ENCODE measurements at places on chromosomes 11 and 22.

GRCh38 chr11:133787379-133788141 is 57.8 kb downstream of the SPATA19 start:
- H3K27ac ChIP-seq = no peak overlapping the region
- peaks cover 30% of the 10 kb centered on the region for H3K27me3 ChIP-seq
- peak; percentile 86 for DNase-seq
- peak overlapping the region; percentile 57 for H3K4me3 ChIP-seq
- peaks cover 5% of the 10 kb centered on the region for H3K4me1 ChIP-seq
- H3K36me3 ChIP-seq = no peaks in the 10 kb centered on the region

DNA sequence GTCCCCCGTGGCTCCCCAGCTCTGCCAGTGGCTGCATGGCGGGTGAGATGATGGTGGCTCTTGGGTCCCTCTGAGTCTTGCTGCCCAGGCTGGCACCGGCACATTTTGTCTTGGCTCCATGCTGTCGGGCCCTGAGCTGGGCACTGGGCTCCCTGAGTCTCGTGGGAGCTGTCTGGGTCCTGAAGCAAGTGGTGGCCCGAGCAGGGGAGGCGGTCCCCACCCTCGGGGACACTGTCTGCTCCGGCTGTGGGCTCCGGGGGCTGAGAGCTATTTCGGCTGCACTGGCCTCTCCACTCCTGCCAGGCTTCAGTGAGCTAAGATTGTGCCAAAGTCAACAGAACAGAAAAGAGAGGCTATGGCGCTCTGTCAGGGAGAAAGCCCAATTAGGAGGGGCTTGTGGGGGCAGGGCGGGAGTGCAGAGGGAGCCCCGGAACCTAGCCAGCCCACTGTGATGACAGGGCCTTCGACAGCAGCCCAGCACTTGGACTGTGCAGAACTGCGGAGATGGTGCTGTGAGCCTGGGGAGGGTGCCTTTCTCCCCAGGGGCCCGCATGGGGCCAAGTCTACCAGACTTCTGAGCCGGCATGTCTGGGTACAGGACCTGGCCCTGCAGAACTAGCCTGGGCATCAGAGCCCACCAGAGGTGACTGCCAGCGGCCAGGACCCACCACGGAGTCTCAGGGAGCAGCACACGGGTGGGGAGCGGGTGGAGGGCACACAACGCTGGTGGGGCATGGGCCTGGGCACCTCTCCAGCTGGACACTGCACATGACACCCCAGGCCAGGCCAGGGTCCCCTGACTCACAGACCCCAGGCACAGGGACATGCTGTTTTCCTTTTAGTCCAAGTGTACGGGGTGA is 38.0 kb downstream of the RTN4R start:
- H3K27me3 ChIP-seq = no peaks in the 10 kb centered on the region
- H3K4me3 ChIP-seq = no peak overlapping the region
- DNase-seq = no peak
- H3K36me3 ChIP-seq = no peaks in the 10 kb centered on the region

- H3K36me3 ChIP-seq = no peaks in the 10 kb centered on the region
- no peaks in the 10 kb centered on the region for H3K27me3 ChIP-seq
- H3K27ac ChIP-seq = no peak overlapping the region
Observed at GRCh38 chr22:37843741-37844089, 419 bp downstream of the ANKRD54 start.

DNA sequence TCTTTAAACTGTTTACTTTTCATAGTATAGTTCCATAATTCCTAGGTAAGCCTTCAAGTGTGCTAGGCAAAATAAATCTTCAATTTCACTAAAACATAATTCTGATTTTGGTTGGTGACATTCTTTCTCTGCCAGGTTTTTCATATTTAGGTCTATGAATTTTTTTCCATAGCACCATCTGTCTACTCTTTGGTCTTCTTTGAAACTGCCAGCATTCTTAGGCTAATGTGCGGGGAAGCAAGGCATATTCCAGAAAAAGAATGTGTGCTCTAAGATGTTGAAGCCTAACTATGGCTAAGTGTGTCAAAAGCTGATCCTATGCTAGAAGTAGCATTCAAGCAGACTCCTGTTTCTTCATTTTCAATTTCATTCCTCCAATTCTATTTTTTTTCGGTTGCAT is 213.9 kb upstream of the C11orf87 start:
- H3K27ac ChIP-seq = no peak overlapping the region
- H3K4me1 ChIP-seq = no peaks in the 10 kb centered on the region
- H3K27me3 ChIP-seq = no peaks in the 10 kb centered on the region
- H3K36me3 ChIP-seq = no peaks in the 10 kb centered on the region
- no peak overlapping the region for H3K4me3 ChIP-seq

DNA sequence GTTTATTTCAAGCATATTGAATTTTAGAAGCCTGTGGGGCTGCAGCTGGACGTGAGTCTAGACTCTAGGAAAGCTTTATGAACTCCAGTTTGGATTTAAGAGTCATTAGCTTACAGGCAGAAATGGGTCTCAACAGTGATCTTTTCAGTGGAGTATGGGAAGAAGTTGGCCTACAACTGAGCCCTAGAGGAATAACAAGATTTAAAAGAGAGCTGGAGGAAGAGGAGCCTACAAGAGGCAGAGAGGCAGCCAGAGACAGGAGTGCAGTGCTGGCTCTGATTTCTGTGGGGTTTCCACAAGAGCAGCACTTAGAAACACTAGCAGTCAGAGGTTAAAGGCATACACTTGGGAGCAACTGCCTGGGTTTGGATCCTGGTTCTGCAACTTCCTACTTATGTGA is 17.9 kb downstream of the APOL5 start:
- no peaks in the 10 kb centered on the region for H3K36me3 ChIP-seq
- DNase-seq = no peak
- no peaks in the 10 kb centered on the region for H3K4me1 ChIP-seq
- no peak overlapping the region for H3K4me3 ChIP-seq
- no peak overlapping the region for H3K27ac ChIP-seq
- no peaks in the 10 kb centered on the region for H3K27me3 ChIP-seq

- H3K27ac ChIP-seq = no peak overlapping the region
- DNase-seq = no peak
- H3K4me3 ChIP-seq = no peak overlapping the region
- no peaks in the 10 kb centered on the region for H3K4me1 ChIP-seq
Observed at GRCh38 chr22:46696614-46697013, 41.4 kb downstream of the CERK start.
